ENCODE measurements at places on chromosomes 16 and 17.
A peak's percentile ranks its signal among the peaks of the same experiment; 100 is the strongest.

- DNase-seq, result no peak
Observed at GRCh38 chr16:86498671-86499439, 11.5 kb upstream of the FOXF1 start.

DNA sequence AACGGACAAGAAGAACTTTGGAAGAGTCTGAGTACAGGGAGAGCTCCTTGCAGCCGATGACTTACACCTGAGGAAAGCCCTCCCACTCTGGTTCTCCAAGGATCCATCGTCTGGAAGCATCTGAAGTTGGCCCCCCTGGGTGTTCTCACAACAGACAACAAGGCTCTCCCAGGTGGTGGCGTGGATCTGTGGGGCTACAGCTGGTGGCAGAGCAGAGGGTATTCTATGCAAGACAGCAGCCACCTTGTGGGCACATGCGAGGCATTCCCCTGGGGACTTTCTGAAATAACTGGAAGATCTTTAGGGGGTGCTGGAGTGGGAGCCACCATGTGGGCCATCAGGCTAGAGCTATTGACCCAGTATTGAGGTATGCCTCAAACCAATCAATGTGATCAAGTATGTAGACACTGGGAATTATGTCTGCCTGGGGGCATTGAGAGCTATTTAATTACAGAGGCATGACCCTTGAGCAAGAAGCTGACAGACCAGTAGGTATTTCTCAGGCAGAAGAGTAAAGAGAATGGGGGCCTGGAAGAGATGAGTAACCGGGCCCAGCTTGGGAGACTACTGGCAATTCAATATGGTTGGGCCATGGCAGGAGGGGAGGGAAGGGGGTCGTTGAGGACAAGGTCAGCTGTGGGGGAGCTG lies 6.9 kb upstream of the KRT19 start:
- DNase-seq, result no peak

GRCh38 chr16:3949287-3949686 lies 68.8 kb upstream of the CREBBP start:
- no peak for DNase-seq

- DNase-seq, result no peak
Observed at GRCh38 chr16:9259914-9260608, 168.6 kb downstream of the HAPSTR1 start.

- no peak for DNase-seq
Observed at GRCh38 chr17:12744786-12745185, 44.5 kb upstream of the ARHGAP44 start.

DNA sequence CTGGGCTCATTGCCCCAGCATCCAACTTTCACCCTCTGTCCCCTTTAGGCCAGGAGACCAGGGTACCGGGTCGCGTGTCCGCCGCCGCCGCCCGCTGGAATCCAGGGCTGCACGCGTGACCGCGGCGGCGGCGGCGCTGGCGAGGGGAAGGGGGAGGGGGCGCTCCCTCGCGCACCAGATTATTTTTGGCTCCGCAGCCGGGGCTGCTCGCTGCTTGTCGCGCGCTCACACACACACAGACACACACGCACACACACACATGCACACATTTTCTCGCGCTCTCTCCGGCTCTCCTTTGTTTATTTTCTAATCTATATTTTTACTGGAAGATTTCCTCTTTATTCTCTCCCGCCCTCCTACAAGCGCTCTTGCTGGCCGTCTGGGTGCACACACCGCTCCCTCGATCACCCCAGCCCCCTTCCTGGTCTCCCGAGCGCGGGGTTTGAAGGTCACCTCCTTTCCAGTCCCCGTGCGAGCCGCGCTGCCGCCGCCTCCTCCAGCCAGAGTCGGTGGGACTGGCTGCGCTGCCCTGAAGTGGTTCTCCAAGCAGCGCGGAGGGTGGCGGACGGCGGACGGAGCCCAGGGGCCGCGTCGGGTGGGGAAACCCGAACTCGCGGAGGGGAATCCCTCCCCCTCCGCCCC lies 921.4 kb upstream of the EEF2KMT start:
- DNase-seq, result no peak

- DNase-seq, result no peak
Observed at GRCh38 chr16:57049678-57050077, 42.7 kb upstream of the CPNE2 start.

GRCh38 chr17:33242375-33243124 lies 50.5 kb downstream of the ASIC2 start:
- DNase-seq, result no peak

GRCh38 chr16:27298132-27298531 lies 15.6 kb upstream of the IL4R start:
- DNase-seq, result no peak

- DNase-seq, result no peak
Observed at GRCh38 chr17:48295362-48296288, 134.4 kb downstream of the SKAP1 start.

GRCh38 chr16:60945225-60945624 lies 1091.0 kb downstream of the CDH8 start:
- DNase-seq, result no peak

DNA sequence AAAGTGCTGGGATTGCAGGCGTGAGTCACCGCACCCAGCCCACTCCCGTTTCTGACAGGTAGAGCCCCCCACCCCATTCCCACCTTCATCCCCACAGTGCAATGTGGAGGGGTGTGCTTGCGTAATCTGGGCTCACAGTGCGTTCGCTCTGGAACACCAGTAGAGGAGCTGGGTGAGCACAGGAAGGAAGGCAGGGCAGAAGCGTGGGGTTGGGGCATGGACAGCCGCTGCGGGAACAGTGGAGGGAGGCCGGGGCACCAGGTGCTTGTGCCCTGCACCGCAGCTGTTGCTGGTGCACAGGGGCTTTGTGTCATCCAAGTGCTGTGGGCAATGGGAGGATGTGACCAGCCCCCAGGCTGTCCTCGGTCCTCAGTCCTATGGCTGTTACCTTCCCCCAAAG lies 24.7 kb downstream of the KDM8 start:
- no peak for DNase-seq

GRCh38 chr17:12727881-12728280 lies 61.4 kb upstream of the ARHGAP44 start:
- no peak for DNase-seq

GRCh38 chr16:52912565-52913173 lies 140.0 kb downstream of the CHD9NB start:
- DNase-seq, result peak; percentile 19

DNA sequence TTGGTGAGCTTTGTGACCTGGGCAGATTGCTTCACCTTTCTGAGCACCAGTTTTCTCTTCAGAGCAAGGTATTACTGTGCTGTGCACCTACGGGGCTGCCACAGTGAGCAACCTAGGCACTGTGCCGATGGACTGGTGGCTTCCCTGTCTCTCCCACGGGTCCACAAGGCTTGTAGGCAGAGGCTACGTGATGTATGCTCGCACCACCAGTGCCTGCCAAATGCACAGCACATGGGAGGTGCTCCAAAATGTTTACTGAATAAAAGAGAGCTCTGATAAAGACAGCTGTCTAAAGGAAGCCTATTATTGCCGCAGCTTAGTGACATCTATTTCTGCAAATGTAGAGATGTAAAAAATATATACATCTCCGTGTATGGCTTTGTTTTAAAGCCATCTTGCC lies 139.2 kb downstream of the CDK5R1 start:
- DNase-seq, result peak; percentile 45

- DNase-seq, result peak; percentile 17
Observed at GRCh38 chr16:88541831-88542616, 28.2 kb upstream of the ZC3H18 start.

DNA sequence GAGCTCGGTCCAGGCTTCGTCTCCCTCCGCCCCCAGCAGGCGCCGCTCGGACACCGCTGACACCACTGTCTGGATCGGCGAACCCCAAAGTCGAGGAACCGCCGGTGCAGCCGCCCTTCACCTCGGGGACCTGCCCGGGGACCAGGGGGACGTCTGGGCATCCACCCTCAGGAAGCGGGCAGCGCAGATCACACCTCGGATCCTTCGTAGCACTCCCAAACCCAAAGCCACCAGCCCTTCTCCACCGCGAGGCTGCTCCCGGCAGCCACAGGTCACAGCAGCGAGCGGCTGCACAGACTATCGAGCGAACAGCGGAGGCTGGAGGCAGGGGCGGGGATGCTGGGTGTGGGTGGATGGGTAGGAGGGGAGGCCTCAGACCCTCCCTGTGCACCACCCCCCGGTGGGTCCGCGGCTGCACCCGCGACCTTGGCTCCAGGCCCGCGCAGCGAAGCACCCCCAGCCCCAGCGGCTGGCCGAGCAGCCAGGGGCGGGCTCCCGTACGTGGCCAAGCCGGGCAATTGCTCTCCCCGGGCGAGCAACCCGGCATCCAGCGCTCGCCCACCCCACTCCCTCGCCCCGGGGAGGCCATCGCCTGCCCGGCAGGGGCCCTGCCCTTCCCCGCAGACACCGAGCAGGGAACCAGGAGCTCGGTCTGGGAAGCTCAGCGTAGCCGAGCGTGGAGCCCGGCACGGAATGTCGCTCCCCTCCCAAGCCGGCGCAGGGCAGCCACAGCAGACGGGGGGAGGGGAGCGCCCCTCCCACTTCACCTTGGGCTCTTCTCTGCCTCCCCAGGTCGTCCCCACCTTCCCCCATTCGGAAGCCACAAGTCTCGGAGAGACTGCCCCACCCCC lies 1.0 kb downstream of the SDK2 start:
- DNase-seq, result no peak

GRCh38 chr17:60323754-60324153 lies 68.2 kb downstream of the USP32 start:
- DNase-seq, result no peak

DNA sequence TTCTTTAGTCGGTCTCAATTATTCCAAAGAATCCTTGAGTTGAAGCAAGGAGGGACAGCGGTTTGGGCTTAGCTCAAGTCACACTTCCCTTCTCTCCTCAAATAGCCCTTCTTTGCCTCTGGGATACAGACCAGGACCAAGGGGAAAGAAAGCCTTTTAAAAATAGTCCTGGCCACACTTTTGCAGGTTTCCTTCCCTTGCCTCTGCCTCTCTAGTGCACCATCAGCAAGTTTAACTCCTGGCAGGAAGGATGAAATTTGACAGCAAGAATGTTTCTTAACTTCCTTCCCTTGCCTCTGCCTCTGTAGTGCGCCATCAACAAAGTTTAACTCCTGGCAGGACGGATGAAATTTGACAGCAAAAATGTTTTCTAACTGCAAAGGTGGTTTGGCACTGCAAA lies 7.2 kb upstream of the G6PC1 start:
- no peak for DNase-seq

- no peak for DNase-seq
Observed at GRCh38 chr17:27940503-27941428, 47.6 kb upstream of the LYRM9 start.

DNA sequence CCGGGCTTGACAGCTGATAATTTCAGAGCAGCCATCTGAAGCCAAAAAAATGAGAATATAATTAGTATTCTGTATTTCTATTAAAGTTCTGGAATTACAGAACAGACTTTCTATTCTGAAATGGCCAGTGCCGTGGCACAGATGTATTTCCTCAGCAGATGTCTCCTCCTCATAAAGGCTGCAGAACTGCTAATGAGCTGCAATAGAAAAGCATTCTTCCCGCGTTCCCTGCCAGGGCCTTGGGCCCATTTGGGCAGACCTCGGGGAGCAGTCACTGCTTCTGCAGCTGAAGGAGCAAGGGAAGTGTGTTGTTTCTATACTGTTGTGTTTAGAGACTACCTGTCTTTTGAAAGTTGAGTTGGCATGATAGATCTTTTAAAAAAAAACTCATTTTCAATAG lies 152.6 kb upstream of the CACNG5 start:
- DNase-seq, result peak; percentile 3

- no peak for DNase-seq
Observed at GRCh38 chr17:42655528-42655927, 3.6 kb upstream of the TUBG2 start.

GRCh38 chr16:21060027-21060510 lies 90.6 kb downstream of the DNAH3 start:
- DNase-seq, result no peak

DNA sequence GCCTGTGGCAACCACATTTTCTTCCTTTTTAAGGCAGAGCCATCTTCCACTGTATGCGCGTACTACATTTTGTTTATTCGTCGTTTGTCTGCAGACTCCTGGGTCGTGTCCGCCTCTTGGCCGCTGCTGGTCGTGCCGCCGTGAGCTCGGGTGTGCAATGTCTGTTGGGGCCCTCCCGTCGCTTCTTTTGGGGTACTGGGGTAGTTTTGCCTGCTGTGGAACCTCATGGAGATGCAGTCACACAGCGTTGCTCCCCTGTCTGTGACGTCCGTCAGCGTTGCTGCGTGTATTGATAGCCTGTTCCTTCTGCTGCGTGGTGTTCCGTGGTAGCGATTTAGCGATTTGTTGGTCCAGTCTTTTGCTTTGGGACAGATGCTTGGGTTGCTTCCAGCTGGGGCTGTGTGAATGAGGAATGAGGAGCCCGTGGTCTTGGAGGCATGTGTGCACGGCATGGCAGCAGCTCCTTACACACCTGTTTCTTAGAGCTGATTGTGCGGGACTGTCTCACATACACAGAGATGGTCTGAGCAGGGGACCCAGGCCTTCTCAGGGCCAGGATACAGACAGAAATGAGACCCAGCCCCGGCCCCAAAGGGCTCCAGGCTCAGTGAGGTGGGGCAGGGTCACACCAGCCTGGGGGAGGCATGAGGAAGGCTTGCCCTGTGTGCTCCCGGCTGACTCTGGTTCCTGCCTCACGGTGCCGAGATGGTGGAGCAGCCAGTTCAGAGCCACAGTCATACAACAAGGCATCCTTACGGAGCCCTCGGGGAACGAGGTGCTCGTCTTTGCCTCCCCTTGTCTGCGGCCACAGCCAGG lies 78.4 kb upstream of the GSE1 start:
- DNase-seq, result no peak

- DNase-seq, result no peak
Observed at GRCh38 chr17:13995856-13996271, 73.4 kb upstream of the COX10 start.

GRCh38 chr17:34852614-34853013 lies 108.6 kb downstream of the CCT6B start:
- DNase-seq, result no peak

GRCh38 chr16:83732536-83732935 lies 75.2 kb upstream of the HSBP1 start:
- DNase-seq, result no peak

- DNase-seq, result no peak
Observed at GRCh38 chr16:87490096-87490798, 2.6 kb downstream of the ZCCHC14 start.

DNA sequence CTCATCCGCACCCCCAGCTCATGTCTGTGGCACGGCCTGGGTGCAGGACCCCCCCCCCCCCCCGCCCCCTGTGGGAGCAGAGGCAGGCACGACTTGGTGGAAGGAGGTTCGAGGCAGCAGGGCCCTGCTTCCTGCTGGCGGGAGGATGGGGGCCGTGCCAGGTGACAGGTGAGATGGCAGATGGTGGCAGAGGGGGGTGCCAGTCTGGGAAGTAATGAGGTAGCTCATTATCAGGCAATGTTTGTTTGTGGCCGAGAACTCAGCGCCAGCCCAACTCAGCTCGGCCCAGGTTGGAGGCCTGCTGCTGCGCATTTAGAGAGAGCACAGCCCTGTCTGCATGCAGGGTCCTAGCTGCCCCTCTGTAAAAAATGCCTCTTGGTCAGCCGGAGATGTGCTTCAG lies 40.1 kb upstream of the JPH3 start:
- no peak for DNase-seq
